ENCODE measurements at places on chromosomes 3 and 15. TPM values are rescaled to one million over a fixed set of nuclear protein-coding genes. Genes with fewer than 3 reads are reported as not detected.

- no peaks in the 10 kb centered on the region for H3K36me3 ChIP-seq
- H3K4me1 ChIP-seq: peaks cover 3% of the 10 kb centered on the region
- no peak overlapping the region for H3K4me3 ChIP-seq
- H3K27me3 ChIP-seq: no peaks in the 10 kb centered on the region
These were observed 75.4 kb downstream of the XXYLT1 start for GRCh38 chr3:195195321-195196209.

- H3K27ac ChIP-seq: no peak overlapping the region
- H3K4me1 ChIP-seq: peaks cover 35% of the 10 kb centered on the region
- no peak for DNase-seq
- no peaks in the 10 kb centered on the region for H3K36me3 ChIP-seq
- no peak overlapping the region for H3K4me3 ChIP-seq
- H3K27me3 ChIP-seq: no peaks in the 10 kb centered on the region
These were observed 3.2 kb downstream of the MASP1 start for GRCh38 chr3:187288131-187288854.

- H3K27ac ChIP-seq: no peak overlapping the region
- H3K27me3 ChIP-seq: no peaks in the 10 kb centered on the region
- DNase-seq: no peak
- H3K4me1 ChIP-seq: peaks cover 4% of the 10 kb centered on the region
- H3K36me3 ChIP-seq: no peaks in the 10 kb centered on the region
These were observed 32.6 kb upstream of the RAB6B start for GRCh38 chr3:133928136-133928893.

GRCh38 chr3:26365706-26366105 lies 256.9 kb upstream of the LRRC3B start:
- no peaks in the 10 kb centered on the region for H3K36me3 ChIP-seq
- H3K4me3 ChIP-seq: no peak overlapping the region
- no peaks in the 10 kb centered on the region for H3K27me3 ChIP-seq
- no peak overlapping the region for H3K27ac ChIP-seq
- no peak for DNase-seq

DNA sequence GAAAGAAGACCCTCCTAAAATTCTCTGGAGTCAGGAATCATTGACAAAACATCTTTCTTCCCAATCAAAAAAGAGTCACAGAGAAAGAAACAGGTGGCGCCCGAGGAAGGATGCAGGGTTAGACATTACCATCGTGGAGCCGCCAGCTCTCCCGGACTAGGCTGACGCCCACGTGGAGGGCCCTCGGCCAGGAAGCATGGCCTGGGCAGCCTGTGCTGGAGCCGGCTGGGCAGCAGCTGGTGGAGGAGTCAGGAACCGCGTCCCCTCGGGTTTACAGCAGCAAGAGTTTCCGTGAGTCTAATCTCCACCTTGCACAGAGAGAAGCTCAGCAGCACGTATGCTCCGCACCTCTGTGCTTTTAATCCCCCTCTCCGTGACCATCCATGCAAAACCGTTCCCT lies 533.7 kb upstream of the ATP11B start:
- no peaks in the 10 kb centered on the region for H3K4me1 ChIP-seq
- H3K27me3 ChIP-seq: peaks cover 12% of the 10 kb centered on the region
- DNase-seq: no peak
- H3K4me3 ChIP-seq: no peak overlapping the region

DNA sequence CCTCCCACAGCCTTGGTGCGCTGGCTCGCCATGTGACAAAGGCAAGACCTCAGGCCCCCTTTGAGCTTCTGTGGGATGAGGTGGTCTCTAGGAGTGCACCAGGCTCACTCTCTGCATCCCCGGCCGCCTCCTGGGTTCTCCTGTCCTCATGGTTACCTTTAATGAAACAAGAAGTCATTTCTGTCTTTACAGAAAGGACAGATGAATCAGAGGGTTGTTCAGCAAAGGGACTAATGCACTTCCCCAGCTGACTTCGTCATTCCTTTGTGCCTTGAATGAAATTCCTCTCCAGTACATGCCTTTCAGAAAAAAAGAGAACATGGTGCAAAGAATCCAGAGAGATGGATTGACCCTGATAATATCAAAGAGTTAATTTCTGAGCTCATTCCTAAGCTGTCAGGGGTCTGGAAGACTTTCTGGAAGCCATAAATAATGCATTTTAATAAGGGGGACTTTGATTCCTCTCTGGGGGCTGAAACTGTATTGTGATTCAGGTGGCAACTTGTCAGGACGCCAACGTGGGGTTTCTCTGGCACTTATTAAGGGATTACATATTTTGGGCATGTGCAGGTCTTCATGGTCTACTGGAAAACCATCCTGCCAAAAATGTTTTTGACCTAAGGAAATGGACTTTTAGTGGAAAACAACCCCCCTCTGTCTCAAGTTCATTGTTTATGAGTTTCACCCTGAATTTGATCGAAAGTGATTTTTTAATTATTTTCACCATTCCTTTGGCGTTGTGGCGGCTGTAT lies 122.7 kb downstream of the FBLN2 start:
- H3K27ac ChIP-seq: no peak overlapping the region
- DNase-seq: no peak
- no peak overlapping the region for H3K4me3 ChIP-seq
- H3K27me3 ChIP-seq: peaks cover 16% of the 10 kb centered on the region
- no peaks in the 10 kb centered on the region for H3K36me3 ChIP-seq

- no peak for DNase-seq
- no peak overlapping the region for H3K4me3 ChIP-seq
- H3K27ac ChIP-seq: no peak overlapping the region
- H3K27me3 ChIP-seq: no peaks in the 10 kb centered on the region
- no peaks in the 10 kb centered on the region for H3K4me1 ChIP-seq
These were observed 54.6 kb downstream of the WNT7A start for GRCh38 chr3:13825311-13825579.

DNA sequence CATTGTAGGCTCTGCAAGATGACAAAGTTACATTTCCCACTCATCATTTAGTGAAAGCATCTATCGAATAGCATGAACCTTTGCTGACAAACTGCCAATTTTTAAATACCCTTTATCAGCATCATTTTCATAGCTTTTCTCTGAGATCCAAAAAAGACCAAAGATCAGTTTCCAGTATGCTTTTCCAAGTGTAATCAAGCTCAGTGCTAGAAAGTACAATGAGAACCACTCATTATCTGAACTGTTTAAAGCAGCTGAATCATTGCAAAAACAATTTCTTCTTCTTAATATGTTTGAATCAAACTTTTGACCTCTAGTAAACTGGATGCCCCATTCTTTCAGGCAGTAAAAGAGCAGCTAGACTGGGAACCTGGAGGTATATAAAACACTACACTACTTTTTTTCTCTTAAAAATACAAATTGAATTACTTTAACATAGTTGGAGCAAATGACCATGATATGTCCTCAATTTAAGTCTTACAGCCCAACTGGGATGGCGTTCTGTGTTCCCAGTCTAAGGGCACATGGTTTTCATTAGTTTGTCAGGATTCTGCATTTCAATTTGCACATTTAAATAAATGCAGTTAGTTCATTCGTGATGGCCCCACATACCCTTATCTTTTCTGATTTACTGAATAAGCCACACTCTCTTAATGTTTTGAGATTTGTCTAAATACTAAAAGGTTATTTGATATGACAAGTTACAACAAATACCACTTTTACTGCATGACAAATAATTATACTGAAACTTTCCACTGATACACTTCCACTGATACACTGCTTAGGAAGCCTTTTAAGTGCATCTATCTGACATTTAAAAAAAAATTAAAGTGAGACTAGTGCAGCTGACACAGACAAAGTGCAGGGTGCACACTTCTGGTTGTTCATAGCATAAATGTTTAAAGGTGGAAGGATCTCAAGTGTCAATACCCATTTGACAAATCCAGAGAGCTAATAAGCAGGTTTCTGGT lies 146.0 kb upstream of the FRMD4B start:
- no peak overlapping the region for H3K27ac ChIP-seq
- peaks cover under 1% of the 10 kb centered on the region for H3K27me3 ChIP-seq
- H3K4me1 ChIP-seq: peaks cover 7% of the 10 kb centered on the region
- no peak for DNase-seq
- no peaks in the 10 kb centered on the region for H3K36me3 ChIP-seq

DNA sequence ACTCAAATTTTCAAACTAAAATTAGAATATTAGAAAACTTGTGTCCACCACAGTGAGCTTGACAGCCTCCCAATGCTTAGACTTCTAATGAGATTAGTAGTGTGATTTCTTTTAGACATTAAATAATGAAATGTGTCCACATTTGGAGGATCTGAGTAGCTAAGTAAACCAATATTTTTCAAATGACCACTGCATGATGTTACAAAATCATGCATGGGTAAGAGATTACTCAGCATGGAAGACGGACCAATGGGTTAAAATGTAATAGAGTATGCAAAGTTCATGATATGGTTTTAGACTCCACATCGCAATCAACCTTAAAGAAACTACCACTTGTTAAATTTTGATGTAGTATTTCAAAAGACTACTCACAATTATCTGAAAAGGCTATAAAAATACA lies 130.6 kb downstream of the IMPG2 start:
- H3K36me3 ChIP-seq: no peaks in the 10 kb centered on the region
- H3K4me1 ChIP-seq: no peaks in the 10 kb centered on the region
- no peak for DNase-seq

Gene MEX3B
- total RNA-seq: 10.0 TPM

Gene SLC12A1
- not detected for total RNA-seq

Gene GOLGA8N
- total RNA-seq: 3.2 TPM
